ENCODE measurements at places on chromosomes 11 and 22.
A peak's percentile ranks its signal among the peaks of the same experiment; 100 is the strongest.

GRCh38 chr11:8126649-8127289 is 42.1 kb downstream of the RIC3 start:
- DNase-seq: no peak

DNA sequence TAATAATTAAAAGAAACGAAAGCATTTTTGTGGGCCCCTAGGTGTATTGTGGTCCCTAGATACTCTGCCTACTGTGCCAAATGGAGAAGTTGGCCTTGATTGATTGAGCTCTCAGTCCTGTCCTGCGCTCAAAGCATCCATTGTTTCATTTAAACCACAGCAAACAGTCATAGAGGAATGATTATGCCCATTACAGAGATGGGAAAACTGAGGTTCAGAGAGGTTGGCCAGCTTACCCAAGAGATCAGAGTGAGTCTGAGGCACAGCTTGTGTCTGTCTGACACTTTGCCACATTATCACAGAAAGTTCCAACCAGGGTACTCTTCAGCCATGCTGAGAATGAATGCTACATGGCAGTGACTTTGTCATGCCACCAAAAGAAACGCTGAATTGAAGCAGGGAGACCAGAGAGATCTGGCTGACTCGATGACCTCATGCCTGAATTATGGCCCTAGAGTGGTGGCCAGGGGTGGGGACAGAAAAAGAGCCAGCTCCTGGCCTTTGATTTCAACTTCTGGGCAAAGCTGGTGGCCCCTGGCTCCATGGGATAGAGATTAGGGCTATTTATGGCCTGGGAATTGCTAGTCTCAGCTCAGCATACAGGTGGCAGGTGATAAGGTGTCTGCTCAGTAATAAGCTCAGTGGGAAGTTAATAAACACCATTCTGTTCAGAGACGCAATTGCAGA is 180.5 kb downstream of the MIAT start:
- DNase-seq: no peak

- no peak for DNase-seq
Measured at GRCh38 chr11:124832571-124832970, 32.4 kb upstream of the MSANTD2 start.

DNA sequence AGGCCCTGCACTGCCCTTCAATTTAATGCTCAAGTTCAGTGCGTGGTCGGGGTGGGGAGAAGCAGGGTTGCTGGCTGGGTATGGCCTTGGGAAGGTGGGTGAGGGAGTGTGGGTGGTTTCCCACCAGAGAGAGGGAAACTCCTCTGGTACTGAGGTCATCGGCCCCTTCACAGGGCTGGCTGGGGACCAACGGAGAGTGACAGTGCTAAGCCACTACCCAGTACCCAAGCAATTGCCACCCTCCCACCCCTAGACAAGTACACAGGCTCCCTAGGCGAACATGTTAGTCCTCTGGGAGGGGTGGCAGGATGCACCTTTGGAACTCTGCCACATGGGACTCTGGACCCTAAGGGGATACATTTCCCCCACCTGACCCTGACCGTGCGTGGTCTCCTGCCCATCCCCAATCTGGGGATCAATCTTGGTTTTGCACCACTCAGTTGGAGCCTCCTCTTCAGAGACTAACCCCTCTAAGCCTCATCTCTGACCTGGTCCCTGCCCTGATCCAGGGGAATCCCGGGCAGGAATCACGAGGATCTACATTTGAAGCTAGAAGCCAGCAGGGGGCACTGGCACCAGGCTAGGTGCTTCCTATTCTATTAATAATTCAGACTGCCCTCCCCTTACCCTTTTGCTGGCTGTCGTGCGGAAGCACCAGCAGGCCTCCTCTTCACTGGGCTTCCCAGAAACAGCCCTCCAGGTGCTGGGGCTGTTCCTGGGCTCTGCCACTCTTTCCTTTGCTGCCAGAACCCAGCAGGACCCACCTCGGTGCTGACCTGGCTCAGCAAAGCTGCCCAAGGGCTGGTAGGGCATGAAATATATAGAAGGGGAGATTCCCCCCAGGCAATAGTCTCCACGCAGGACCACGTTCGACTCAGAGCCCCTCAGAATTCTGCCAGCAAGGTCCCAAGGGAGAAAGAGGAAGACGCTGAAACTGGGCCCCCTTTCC is 377.7 kb downstream of the TENM4 start:
- DNase-seq: no peak

- no peak for DNase-seq
Measured at GRCh38 chr11:23948851-23949250, 548.0 kb upstream of the LUZP2 start.

DNA sequence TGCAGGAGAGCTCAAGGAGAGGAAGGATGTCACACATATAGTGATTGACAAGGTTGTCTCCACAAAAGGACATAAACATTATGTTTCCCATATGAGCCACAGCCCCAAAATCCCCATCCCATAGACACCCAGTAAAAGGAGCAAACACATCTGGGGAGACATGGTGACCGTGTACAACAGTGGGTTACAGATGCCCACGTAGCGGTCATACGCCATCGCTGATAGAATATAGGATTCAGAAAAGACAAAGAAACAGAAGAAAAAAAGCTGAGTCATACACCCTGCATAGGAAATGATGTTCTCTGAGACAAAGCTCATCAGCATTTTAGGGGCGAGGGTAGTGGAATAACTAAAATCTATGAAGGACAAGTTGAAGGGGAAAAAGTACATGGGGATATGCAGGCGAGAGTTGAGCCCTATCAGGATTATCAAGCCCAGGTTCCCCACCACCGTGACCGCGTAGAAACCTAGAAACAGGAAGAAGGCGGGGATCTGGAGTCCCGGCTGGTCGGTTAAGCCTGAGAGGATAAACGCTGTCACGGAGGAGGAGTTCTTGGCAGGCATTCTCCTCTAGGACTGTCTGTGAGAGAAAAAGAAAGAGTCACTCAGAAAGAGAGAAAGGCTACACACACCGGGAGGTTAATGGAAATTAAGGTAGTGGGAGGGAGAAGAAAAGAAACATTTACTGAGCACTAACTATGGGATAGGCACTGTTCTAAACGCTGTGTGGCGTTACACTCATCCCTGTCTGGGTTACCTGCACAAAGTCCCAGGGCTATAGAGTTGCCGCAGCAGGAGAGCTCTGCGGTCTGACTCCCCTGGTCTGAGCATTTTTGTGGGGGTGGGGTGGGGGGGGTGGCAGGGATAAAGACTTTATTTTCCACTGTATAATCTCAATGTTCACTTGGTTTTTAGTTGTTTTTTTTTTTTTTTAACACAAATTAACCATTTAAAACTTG is 36.1 kb upstream of the OR8B8 start:
- DNase-seq: no peak

DNA sequence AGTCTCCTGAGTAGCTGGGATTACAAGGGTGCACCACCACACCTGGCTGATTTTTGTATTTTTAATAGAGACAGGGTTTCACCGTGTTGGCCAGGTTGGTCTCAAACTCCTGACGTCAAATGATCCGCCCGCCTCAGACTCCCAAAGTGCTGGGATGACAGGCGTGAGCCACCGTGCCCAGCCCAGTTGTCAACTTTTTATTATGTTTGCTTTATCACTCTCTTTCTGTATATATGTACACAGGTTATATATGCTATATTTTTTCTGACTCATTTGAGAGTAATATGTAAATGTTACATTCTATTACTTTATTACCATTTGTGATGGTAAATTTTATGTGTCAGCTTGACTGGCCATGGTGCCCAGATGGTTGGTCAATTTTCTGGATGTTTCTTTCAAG is 18.9 kb upstream of the DNAJB13 start:
- no peak for DNase-seq

- DNase-seq: no peak
Measured at GRCh38 chr11:110198031-110198729, 98.2 kb downstream of the RDX start.

- peak; percentile 48 for DNase-seq
Measured at GRCh38 chr22:36194971-36195370, 6.6 kb downstream of the APOL4 start.

DNA sequence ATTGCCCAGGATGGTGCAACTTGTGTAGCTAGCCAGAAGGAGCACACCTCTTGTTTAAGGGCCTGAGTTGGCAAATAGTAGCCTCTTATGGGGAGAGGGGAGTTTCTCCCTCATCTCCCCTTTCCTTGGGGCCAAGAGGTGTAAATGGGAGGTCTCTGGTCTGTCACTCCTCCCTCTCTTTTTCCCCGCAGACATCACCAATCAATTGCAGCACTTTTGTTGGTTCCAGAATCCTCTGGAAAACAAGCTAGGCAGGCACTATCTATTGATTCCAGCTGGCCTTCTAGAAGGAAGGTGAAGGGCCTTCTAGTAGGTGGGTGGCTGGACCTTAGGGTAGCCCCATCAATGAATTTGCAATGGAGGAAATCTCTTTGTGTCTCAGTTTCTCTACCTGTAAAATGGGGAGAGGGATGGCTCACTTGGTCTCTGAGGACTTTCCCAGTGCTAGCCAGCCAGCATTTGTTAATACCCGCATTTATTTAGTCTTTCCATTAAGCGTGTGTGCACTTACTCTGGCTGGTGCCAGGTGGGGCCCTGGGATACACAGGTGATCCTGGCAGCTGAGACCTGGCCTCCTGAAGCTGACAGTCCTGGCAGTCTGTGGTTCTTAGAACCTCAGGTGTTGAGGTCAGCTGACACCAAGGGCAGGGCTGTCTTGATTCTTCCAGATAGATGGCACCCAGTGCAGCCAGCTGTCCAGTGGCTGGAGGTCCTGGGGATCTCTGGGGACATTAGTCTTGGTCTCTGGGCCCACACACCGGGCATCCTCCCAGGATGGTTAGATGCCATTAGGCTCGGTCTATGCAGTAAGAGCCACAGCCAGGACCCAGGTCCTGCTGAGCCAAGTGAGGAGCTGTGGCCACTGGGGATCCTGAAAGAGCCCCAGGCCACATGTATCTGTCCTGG is 51.7 kb downstream of the TSPAN18 start:
- DNase-seq: no peak

- no peak for DNase-seq
Measured at GRCh38 chr11:119113716-119114115, 6.6 kb downstream of the C2CD2L start.

DNA sequence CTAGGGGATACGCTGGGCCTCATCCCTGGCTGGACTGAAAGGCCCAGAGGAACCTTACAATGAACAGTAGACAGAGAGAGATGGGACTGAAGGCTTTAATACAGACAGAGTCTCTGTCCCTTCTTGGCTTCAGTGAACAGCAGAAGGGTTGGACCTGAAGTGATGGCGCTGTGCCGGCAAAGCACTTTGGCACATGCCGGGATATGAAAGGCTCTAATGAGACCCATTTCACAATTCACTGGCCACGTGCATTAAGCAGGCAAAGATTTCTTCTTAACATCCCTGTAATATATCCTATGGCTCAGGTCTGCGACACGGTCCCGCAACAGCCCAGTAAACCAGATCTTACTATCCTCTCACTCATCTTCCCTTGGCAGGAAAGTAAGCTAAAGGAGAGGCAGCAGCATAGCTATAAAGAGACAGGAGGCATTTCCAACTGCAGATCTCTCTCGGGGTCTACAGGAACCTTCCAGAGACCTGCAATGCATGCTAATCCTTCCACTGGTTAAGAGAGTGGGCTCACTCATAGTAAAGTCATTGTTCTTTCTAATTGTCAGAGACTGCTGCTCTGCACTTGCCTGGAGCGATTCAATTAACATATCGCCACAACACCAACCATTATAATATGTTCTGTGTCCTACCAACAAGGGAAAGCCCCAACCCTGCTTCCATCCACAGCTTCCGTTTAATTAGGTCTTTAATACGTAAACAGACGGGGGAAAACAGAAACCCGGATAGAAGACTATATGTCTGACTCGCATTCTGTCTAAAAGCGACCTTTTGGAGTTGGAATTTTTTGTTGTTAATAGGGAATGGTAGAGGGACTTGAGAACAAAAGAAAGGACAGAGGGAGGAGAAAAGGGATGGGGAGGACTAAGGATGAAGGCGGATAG is 1179.0 kb downstream of the LRRC4C start:
- no peak for DNase-seq

DNA sequence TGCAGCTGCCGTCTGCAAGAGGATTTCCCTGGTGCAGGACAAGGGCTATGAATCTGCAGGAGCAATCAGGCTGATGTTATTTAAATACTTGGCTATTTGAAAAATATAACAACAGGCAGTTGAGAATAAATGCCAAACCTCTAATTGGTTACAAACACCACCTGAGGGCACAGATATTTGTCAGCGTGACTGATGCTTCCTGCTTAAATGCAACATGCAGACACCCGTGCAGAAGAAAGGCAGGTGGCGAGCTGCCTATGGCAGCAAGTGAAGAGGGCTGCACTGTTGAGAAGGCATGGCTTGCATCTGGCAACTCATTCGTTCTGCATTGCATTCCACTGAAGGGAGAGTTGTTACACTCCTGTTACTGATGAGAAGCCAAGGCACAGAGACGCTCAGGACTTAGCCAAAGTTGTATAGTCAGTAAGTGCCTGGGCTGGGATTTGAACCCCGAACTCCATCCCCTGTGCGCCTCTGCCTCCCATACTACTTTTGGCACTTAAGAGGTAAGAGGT is 350.6 kb downstream of the TENM4 start:
- DNase-seq: no peak

GRCh38 chr22:17243524-17243923 is 24.3 kb upstream of the ADA2 start:
- peak; percentile 77 for DNase-seq

DNA sequence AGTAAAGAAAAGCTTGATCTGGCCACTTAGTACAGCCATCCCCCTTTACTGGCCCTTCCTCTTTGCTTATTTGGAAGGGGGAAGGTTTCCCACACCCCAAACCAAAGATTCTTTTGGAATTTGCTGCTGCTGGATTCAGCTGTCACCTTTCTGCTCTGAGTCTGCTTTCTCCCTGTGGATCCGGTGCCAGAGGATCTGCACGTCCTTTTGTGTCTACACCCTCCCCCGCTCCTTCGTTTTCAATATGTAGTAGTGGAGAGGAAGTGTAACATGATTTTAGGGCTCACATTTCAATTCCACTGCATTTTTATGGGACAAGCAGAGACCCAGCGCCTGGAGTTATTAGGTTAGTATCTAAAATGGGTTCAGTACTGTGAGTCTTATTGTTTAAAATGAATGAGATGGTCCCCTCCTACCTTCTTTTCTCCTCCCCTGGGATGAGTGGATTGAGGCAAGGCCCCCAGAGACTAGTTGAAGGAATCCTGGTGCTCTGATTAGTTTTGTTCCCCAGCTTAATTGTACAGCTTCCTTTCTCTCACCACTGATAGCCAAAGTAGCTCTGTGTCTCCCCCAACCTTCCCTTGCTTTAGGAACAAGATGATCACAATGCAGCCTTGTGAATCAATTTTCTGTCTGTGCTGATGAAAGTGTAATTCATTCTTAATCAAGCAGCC is 30.5 kb upstream of the CABP7 start:
- no peak for DNase-seq

DNA sequence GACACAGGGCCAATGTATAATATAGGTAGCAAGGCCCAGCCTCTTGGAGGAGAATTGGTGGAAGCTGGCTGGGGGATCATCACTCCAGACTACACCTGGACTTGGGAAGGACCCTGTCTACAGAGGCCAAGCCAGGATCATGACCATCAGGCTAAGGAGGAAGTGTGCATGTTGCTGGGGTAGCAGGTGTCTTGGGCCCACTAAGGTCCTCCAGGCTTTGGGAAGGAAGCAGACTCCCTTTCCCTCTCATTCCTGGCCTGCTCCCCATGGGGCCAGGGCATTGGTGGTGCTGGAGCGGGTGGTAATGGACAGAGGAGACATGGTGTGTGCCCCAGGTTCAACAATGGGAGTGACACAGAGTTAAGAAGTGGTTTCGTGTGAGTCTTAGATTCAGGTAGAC is 16.0 kb upstream of the TUB start:
- DNase-seq: no peak
